ENCODE measurements at places on chromosomes 7 and 10. TPM values are rescaled to one million over a fixed set of nuclear protein-coding genes. Genes with fewer than 3 reads are reported as not detected.

- DNase-seq, result no peak
Measured at GRCh38 chr7:50727072-50727471, 55.6 kb downstream of the GRB10 start.

- peak; percentile 68 for DNase-seq
Measured at GRCh38 chr7:76234931-76235441, 33.3 kb downstream of the SRRM3 start.

- DNase-seq, result no peak
Measured at GRCh38 chr7:85781606-85782005, 594.8 kb upstream of the SEMA3D start.

- no peak for DNase-seq
Measured at GRCh38 chr7:100515072-100515532, 23.9 kb upstream of the AGFG2 start.

DNA sequence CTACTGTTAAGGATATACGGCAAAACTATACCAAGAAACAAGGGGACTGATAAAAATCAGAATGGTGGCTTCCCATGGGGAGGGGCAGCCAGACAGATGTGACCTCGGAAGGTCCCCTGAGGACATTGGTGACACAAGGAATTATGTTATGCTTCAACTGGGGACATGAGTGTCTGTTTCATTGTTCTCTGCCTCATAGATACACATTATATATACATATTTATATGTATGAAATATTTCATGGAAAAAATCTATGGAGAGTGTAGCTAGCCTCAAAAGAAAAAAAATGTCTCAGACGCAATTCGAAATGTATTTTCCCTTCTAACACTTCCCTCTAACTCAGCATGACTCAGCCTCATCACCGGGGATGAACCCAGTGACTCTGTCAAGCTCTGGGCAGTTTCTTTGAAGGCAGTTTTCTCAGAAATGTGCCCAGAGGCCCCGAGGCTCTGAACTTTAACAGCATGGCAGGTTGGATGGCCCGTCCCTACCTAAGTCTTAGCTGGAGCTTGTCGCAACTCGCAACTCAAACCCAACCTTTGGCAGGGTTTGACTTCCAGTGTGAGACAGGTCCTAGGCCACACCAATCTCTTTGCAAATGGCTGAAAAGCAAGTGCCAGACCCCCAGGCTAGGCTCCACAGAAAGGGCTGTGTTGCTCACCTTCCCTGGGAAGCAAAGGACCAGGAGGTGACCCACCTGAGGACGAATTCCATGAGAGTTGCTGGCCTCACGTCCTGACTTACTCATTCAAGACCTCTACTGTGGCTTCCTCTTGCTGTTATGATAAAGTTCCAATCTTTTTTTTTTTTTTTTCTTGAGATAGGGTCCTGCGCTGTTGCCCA, 86.9 kb downstream of the CARD11 start:
- DNase-seq, result peak; percentile 76

DNA sequence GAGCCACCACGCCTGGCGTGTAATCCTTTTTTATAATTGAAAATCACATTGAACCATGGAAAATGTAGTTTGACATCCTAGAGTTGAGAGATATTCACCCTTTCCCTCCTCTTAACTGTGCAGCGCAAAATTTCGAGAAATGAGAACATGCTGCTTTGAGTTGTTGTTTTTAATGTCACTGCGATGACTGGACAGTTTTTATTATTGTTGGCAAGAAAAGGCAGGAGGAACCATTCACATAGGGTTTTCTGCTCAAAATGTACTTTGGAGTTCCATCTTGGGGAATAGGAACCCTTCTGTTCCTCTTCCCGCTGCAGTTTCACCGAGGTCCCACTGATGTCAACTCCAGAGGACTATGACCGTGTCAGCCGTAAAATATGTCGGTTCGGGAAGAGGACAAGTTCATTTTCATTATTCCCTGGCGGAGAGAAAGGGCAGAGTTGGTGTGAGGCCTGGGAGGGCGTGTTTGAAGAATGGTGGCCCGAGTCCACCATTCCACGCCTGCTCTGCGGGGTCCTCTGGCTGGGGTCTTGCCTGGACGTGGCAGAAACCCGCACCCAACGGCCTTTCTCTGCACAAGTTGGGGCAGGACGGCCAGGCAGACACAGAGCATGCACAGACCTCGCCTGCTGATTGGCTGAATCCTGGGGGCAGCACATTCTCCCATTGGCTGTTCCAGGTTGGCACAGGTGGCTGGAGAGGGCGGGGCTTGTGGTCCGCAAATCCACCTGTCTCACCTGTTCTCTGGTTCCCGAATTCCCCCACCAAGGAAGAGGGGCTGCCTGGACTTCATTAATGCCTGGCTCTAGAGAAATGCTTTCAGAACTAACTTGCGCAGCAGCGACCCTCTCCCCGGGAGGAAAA, 105.1 kb upstream of the TCF7L2 start:
- DNase-seq, result no peak

Gene IDI2
- polyA plus RNA-seq, result not detected

GRCh38 chr10:76356557-76356956, 925.1 kb downstream of the LRMDA start:
- DNase-seq, result no peak

GRCh38 chr7:1377111-1377909, 82.0 kb downstream of the MICALL2 start:
- no peak for DNase-seq

DNA sequence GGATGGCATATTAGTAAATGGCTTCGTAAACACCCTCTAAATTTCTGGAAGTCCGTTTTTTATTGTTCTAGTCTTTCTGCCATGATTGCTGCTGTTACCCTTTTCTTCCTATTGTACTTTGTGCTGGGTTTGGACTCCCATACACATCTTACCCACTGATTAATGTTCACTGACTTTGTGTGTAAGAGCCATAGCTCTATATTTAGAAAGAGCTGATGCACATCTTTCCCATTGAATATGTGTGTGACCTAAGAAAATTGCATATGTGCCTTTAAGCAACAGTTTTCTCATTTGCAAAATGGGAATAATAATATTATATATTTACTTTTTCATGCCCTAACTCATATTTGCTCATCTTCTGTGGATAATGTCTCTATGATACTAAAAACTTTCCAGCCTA, 135.8 kb upstream of the DLX6 start:
- DNase-seq, result no peak

All from keratinocyte (primary cell).